ENCODE measurements at places on chromosomes 5 and 9.

- no peak for DNase-seq
These were observed 419.6 kb downstream of the KDM4C start for GRCh38 chr9:7177383-7177782.

GRCh38 chr9:89418882-89419640 lies 78.9 kb downstream of the SEMA4D start:
- peak; percentile 53 for DNase-seq

- no peak for DNase-seq
These were observed 53.0 kb upstream of the PHYKPL start for GRCh38 chr5:178285399-178286225.

- DNase-seq = no peak
These were observed 32.3 kb upstream of the CDK5RAP2 start for GRCh38 chr9:120612218-120612617.

DNA sequence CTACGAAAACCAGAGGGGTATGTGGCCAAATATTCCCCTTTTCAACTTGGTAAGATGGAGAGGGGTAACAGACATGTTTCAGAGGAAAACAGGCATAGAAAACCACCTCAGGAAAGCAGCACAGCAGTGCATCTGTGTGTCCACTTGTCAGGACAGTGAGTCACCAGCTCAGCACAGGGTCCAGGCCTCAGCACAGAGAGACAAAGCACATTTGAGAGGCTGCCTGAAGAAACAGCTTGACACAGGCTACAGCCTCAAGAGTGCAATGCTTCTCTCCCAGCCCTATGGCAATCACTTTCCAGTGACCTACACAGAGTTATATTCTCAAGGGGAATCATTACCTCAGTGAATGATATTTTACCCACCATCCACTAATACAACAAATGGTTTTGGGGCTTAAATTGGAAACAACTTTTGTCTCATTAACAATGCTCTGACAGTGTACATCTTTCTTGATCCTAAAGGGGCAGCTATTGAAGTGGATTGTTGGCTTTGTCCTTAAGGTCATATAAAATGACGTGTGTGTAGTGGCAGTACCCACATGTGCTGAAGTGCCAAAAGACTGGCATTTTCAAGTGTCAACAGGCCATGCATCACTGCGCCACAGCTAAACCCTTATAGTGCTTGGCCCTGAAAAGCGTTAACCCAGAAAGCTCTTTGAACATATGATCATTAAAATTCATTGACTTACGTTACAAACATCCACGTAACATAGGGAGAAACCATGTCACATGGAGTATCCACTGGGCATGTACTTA lies 46.4 kb downstream of the ERMP1 start:
- no peak for DNase-seq

DNA sequence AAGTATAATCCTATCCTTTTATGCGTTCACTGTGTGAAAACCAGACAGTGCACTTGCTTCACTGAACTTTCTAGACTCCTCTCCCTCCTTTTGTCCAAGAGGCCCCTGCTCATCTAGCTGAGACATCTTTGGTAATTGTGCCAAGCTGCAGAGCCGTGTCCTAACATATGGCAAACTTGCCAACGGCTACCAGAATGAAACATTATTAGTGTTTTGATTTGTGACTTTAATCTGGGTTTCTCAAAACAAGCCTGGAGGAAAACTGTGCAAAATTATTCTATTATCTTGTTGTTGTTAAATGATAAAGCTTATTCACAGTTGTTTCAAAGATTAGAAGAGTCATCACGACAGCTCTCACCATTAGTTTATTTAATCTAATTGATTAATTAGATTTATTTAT lies 79.0 kb upstream of the RETREG1 start:
- no peak for DNase-seq

DNA sequence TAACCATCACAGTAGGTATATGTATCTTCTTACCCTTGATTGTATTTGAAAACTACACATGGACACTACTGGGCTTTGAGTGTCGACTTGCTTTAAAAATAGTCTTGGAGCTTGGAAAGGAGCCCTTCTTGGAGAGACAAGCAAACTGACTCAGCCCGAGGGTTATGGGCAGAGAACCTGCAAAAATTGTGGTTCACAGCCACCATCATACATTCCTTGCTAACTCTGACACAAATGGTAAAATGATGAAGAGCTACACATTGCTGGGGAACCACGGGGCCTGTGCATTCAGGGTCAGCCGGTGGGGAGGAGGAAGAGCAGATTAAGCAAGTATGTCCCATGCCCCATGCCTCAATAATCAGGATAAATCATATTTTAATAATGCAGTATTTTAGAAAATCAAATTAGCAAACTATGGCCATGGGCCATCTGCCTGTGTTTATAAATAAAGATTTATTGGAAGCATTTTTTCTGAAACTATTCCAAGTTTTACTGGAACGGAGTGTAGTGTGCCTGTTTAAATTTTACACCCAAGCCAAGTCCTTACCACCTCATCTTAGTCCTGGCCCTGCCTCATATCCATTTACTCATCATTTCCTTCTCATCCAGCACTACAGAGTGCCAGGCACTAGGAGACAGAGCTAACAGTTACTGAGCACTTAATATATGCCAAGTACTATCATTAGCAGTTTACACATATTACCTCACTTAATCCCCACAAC lies 195.7 kb downstream of the PALM2AKAP2 start:
- no peak for DNase-seq

- peak; percentile 18 for DNase-seq
These were observed 27.9 kb downstream of the PCDH1 start for GRCh38 chr5:141850244-141850768.

DNA sequence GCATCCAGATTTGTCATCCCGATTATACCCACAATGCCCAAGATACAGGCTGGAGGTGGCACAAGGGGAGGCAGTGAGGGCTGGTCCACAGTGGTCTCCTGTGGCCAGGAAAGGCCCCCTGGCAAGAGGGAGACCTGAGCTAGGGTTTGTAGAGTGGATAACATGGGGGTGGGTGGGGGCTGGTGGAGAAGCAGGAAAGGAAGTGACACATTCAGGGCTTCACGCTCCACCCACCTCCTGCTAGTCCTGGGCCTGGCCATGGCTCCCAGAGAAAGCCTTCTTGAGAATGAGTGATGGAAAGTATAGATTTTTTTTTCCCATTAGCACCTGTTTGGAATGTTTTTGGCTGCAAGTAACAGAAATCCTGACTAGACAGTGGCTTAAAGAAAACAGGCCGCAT lies 81.3 kb downstream of the ANKRD33B start:
- DNase-seq = no peak

GRCh38 chr5:95572016-95572415 lies 17.1 kb downstream of the ARSK start:
- DNase-seq = no peak

DNA sequence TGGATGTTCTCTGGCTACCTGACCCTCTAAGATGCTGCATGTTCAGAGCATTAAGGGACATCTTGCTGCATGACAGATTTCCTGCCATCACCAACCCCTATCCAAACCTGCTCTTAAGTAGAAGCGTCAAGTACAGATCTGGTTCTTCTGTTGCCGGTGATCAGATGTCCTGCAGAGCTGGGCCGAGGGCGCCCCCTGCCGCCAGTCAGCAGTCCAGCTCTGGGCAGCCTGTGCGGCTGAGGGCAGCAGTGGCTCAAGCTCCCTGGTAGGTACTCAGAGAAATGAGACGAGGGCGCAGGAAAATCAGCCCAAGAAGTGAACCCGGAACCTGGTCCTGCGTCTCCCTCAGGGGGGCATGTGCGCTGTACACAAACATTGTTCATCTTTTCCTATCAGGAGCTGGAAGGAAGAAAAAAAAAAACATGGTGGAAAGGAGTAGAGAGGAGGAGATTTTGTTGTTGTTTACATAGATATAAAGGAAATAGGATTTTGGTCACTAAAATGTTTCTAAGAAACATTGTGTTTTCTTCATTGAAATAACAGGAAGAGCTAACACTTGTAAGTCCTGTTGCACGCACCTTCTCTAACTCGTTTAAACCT lies 95.8 kb downstream of the CFAP90 start:
- no peak for DNase-seq

- DNase-seq = no peak
These were observed 7.9 kb downstream of the NACC2 start for GRCh38 chr9:136086951-136087740.

- no peak for DNase-seq
These were observed 107.1 kb downstream of the MAT2B start for GRCh38 chr5:163612358-163613149.

DNA sequence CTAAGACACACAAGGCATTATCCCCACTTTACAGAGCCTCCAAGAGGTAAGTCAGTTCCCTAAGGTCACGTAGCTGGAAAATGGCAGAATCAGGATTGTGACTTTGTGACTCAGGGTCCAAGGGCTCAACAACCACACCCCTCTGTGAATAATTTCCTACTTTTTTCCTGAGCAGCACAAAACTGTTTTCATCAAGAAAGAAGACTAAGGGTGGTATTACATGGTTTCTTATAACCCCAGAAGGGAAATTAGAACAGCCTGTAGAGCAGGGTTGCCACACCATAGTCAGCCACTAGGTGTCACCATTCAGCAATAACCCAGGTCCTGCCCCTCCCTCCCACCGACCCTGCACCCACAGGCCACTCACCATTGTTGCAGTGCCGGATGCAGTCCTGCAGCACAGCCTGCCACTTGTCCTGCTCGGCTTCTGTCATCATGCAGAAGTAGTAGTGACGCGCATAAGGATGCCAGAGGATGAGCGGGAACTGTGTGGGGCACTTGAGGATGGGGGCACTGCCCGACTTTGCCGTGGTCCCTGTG lies 72.1 kb downstream of the LRSAM1 start:
- DNase-seq = no peak

- DNase-seq = no peak
These were observed 1.4 kb downstream of the TJP2 start for GRCh38 chr9:69175486-69175885.

DNA sequence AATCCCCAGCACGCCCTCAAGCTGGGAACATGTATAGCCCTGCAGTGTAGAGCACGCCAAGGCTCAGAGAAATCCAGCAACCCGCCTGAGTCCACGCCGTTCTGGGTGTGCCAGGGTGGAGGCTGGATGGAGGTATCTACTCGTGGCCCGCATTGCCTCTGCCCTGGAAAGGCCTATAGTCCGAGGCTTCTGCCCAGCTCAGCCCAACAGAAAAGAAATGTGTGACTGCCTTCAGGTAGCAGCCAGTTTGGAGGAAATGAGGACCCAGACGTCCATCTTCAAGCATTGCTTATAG lies 18.2 kb downstream of the S1PR3 start:
- DNase-seq = no peak

GRCh38 chr5:69007163-69007562 lies 86.7 kb upstream of the SLC30A5 start:
- no peak for DNase-seq

GRCh38 chr5:34735491-34736426 lies 79.6 kb downstream of the RAI14 start:
- no peak for DNase-seq

GRCh38 chr5:59829386-59829785 lies 64.1 kb downstream of the PDE4D start:
- DNase-seq = no peak

GRCh38 chr9:91795598-91796241 lies 154.3 kb downstream of the ROR2 start:
- no peak for DNase-seq

GRCh38 chr5:167777746-167778145 lies 513.7 kb upstream of the WWC1 start:
- DNase-seq = no peak

DNA sequence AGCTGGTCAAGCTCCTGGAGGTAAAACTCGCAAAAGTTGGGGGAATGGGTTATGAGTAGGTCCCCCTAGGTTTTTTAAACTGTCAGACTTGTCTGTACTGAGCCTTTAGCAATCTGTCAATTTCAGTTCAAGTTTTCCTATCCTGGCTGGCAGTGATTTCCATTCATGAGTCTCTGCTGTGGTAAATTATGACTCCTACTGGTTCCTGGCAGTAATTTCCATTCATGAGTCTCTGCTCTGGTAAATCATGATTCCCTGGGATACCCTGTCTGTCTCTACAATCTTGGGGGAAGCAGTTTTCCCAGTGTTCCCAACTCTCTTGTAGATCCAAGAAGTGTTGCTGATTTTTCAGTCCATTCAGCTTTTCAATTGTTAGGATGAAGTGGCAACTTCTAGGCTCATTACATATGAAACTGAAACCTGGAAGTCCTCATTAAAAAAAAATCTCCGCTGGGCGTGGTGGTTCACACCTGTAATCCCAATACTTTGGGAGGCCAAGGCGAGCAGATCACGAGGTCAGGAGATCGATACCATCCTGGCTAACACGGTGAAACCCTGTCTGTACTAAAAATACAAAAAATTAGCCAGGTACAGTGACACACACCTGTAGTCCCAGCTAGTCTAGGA lies 91.3 kb upstream of the GPBP1 start:
- no peak for DNase-seq

GRCh38 chr5:149211566-149211965 lies 60.1 kb upstream of the AFAP1L1 start:
- no peak for DNase-seq

DNA sequence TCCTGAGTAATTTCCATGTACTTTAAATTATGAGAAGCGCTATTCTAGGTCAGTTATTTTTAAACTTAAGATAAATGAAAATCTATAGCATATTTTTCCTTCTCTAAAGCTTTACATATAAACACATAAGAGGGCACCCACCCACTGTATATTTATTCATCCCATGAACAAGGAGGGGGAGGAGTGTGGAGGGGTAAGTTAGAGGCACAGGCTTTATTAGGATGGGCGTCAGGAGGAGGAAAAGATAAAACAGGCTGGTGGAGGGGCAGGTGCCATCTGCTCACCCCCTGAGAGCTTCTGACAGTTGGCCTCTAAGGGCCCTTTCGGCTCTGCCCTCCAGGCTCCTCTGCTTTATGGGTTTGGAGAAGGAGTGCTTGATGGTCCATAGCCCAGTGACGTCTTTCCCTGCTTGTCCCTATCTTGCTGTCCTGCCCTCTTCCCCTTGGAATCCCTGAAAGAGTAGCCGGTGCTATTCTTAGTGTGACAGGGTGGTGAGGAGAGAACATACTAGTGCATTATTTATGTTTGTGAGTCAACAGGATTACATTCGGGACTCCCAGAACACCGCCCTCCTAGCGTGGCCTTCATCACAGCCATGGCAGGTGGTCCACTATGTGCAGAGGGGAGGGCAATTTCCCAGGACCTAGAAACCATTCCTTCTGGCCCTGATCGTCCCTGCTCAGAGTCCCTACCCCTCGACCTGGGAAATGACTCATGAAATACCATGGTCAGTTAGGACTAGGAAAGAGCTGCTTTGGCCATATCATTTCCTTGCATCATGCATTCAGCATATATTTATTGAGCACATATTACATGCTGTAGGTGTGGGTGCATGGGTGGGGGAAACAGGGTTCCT lies 7.9 kb upstream of the SYNPO start:
- no peak for DNase-seq

Measured in stimulated activated CD4-positive, alpha-beta T cell treated with anti-CD3 and anti-CD28 coated beads, TNF-alpha, amount 100 ng/mL, for 4 hours (primary cell).